NCI-H1105 (cell line): ENCODE measurements at places on chromosomes 7 and 10.
A peak's percentile ranks its signal among the peaks of the same experiment; 100 is the strongest.

- DNase-seq: no peak
Measured at GRCh38 chr10:21623291-21623690, 89.3 kb downstream of the MLLT10 start.

DNA sequence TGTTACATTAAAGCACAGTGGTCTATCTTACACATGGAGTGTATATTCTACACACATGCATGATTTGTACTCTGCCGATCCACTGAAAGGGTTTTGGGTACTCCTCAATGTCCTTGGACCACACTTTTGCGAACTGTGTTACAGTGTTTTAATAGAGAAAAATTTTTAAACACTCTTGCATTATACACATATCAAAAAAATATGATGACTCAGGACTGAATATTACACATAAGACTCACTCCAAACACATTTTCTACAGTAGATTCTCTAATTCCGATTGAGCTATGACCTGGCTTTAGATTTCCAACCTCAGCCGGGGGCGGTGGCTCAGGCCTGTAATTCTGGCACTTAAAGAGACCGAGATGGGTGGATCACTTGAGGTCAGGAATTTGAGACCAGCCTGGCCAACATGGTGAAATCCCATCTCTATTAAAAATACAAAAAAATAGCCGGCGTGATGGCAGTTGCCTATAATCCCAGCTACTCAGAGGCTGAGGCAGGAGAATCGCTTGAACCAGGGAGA, 222.4 kb downstream of the CACNA2D1 start:
- no peak for DNase-seq

- no peak for DNase-seq
Measured at GRCh38 chr7:128934361-128935341, 3.1 kb upstream of the IRF5 start.

GRCh38 chr10:74704629-74705357, 121.6 kb upstream of the KAT6B start:
- peak; percentile 20 for DNase-seq

GRCh38 chr10:44995581-44995913, 5.2 kb upstream of the ZNF22 start:
- DNase-seq: no peak

GRCh38 chr10:72186258-72186981, 29.4 kb upstream of the ANAPC16 start:
- no peak for DNase-seq

- no peak for DNase-seq
Measured at GRCh38 chr10:29591651-29591968, 43.2 kb downstream of the SVIL start.

DNA sequence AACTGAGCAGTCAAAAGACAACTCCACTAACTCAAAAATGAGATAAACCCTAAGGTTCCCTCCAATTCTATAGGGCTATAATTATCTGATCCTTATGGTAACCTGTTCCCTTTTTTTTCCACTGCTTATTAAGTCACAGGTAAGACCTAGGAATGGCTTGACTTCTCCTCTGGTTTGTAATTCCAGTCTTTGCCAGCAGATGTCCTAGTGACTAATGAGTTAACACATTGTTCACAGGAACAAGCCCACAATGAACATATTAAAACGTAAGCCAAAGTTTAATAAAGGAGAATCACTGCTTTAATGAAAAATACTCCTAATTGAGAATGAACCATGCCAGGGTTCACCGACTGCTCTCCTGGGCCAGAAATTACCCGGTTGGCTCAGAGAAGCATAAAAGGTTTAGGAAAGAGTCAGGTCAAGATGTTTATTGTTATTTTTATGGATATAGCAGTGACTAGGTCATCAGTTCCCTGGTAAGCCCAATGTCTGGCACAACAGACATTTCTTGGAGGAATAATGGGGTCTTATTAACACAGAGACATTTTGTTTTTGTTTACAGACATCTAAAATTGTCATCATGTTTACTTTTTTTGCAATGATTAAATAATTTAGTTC, 120.1 kb downstream of the ELAPOR2 start:
- DNase-seq: peak; percentile 79

DNA sequence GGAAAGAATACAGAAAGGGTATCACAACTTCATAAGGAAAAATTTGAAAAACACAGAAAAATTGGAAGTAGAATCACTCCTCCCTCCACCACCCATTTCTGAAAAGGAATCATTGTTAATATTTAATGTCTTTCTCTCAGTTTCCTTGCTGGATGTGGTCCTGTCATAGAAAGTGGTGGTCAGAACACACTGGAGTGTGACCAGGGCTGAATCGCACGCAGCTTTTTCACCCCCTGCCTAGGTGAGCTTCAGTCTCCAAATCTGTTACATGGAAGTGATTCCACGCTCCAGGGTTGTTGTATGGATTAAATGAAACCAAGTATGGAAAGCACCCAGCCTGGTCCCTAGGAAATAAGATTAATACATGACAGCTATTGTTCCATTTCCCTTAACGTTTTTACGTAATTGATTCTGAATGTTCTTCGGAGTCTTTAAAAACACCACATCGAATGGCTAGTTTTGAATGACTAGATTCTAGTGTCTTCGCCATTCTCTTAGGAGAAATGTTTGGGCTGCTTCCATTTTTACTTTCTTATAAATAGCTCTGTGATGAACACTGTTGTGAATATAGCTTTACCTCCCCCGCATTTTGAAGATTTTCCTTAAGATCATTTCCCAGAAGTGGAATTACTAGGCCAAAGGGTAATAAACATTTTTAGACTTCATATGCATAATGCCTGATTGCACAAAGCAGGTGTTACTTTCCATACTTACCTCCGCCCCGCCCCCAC, 10.9 kb upstream of the DUSP5 start:
- no peak for DNase-seq

DNA sequence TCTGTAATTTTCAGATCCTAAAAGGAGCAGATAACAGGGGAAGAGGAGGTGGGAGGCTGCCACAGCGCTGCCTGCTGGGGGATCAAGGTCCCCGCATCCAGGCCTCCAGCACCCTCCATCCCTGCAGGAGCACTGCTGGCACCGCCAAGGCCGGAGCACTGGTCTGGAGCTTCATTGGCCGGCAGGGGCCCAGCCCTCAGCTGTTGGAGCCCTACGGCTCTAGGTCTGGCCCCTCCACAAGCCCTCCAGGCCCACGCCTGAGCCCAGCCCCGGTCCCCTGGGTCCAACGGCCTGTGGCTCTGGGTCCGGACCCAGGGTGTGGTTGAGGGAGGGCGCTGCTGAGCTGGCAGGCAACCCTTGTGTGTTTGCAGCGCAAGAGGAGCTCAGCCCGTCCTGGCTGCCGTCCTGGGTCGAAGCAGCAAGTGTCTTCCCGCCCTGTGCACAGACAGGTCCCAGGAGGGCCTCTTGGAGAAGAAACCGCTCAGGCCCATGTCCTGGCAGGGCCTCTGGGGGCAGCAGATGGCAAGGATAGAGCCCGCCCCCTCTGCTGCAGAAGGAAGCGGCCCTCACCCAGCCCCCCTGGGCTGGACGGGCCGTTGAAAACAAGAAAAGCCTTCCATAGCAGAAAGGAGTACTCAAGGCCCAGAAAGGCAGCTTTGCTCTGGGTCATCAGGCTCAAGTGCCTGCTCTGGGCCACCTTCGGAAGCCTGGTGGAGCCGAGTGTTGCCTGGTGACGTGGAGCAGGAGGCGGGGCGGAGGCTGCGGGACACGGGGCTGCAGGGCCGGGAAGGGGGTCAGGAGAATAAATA, 54.3 kb upstream of the TNRC18 start:
- no peak for DNase-seq

DNA sequence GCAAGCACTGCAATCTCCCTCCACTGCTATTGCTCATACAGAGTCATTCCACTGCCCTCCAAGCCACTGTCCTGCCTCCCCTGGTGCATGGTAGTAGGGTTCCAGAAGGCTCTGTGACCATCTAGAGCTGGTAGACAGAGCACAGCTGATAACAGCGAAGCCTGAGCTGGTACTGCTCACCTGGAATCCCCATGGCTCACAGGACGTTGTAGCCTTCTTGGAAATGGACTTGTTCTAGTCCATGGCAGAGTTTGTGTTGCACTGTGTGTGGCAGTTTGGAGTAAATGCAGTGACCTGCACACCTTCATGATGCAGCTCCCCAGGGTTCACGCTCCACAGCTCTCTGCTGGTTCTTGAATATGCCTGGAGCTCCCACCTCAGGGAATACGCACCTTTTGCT, 67.0 kb downstream of the ITGA8 start:
- no peak for DNase-seq

DNA sequence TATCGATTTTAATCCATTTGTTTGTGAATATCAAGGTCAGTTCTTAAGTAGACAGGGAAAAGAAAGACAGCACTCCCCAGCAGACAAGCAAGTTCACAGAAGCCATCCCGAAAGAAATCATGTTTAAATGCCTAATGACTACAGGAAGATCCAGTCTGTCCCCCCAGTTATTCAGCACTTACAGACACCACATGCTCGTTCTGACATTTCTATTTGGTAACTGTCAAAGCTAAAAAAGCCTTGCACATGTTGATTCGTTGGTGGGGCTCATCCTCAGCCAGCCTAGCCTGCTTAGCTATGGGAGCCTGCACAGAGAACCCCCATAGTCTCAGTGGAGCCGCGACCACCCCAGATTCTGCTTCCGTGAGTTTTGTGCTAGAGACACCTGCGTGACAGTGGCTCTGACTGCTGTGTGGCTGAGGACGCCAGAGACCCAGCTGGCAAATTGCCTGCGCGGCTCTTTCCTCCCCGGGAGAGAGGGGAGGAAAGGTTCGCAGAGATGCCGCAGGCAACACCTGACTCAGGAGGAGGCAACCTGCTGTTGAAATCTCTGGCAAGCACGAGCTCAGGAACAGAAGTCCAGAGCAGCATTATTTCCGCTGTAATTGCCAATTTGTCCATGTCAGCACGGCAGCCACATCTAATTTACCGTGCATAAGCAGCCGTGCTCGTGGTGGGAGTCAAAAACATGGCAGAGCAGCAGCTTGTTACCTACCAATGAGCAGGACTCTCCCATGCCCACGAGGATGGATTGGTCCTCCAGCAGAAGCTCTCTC, 194.2 kb downstream of the GPAM start:
- DNase-seq: peak; percentile 38
